ENCODE measurements at places on chromosomes 1 and 21.

- DNase-seq: peak; percentile 64
Observed at GRCh38 chr1:229258031-229258756, 12.7 kb upstream of the RAB4A start.

GRCh38 chr1:200437556-200438203, 27.8 kb upstream of the ZNF281 start:
- no peak for DNase-seq

GRCh38 chr1:234132795-234133194, 228.3 kb downstream of the SLC35F3 start:
- DNase-seq: no peak

DNA sequence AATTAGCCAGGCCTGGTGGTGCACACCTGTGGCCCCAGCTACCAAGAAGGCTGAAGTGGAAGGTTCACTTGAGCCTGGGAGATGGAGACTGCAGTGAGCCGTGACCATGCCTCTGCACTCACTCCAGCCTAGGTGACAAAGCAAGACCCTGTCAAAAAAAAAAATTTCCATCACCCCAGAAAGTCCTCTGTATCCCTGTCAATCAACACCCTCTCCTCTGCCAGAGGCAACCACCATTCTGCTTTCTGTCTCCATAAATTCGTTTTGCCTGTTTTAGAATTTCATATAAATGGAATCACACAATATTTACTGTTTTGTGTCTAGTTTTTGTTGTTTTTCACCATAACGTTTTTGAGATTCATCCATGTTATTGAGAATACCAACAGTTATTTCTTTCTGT, 141.6 kb upstream of the SLC45A1 start:
- DNase-seq: no peak

DNA sequence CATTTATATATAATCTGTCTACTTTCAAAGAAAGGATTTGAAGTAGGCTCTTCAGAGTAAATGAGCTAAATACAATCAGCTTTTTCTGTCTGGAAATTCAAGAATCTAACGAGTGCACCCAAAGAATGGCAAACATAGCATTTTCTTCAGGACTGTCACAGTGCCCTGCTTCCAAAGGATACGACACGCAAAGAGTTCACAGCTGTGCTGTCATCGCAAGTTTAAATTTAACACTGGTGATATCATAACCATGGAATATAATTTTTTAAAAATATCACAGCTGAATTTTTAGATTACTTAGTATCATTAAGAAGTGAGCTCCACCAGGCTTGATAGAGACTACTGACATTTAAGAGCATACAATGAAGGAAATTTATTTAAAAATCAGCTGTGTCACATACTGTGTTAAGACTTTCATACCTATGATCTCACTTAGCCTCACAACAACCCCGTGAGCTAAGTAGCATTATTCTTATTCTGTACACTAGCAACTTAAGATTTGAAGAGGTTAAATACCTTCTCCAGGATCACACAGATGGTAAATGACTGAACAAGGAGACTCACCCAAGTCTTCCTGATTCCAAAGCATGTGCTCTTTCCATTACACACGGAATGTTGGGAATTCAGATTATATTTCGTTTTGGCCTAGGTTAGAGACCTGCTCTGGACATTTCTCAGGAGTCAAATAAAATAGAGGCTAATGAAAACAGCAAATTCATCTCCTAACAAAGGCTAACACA, 46.2 kb upstream of the PRRX1 start:
- DNase-seq: no peak

GRCh38 chr1:243946253-243946652, 96.2 kb upstream of the AKT3 start:
- DNase-seq: no peak

DNA sequence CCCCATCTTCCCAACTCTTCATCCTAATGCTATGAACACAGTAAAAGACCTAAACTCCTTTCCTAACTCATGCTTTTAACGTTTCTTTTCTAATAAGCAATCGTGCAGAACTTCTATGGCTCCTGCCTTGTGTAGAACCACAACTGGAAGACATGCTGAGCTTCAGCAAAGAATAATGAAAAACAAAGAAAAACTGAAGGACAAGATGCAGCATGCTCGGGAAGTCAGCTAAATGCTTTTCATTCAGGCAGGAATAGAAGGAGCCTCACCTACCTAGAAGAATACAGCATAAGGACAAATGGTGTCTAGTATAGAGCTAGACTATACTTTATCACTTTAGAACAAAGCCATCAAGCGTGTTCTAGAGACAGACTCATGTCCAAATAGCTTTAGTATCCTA, 45.9 kb downstream of the LUZP1 start:
- no peak for DNase-seq

DNA sequence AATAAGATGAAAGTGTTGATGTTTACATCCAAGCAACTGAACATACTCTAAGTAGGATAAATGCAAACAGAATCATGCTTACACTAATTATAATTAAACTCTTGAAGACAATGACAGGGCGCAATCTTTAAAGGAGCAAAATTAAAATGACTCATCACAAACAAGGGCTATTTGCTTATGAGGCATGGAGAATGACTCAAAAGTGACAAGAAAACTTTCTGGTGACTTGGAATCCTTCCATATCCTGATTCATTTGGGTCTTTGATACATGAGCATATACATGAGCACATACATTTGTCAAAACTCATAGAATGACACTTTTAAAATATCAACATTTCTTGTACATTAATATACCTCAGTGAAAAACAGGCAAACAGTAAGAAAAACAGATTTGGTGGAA, 1632.3 kb downstream of the KCNT2 start:
- DNase-seq: no peak

GRCh38 chr21:22955559-22955958, 1957.3 kb downstream of the NCAM2 start:
- no peak for DNase-seq

DNA sequence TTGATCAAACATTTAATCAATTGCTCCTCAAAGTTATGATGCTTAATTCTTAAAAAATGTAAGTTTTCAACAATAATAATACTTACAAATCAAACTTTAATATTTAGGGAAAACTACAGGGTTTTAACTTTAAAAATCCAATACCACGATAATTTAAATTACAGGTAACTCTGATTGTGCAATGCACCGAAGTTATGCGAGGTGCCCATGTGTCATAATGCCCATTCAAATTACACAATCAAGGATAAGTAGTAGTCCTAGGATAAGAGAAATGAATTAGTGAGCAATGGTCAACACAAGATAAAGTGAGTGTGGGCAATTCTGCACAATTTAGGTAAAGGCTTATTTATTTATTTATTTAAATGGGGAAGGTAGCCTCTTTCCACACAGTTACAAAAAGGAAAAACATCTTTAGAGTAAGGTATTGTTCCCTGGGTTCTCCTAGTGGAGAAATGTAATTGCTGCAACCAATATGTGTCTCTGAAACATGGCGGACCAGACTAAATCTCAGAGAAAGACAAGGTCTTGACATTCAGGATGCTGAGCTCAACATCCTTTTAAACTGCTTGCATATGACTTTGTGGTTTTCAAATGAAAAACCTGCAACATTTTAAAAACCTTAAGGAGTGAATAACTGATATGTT, 164.2 kb downstream of the TTLL7 start:
- no peak for DNase-seq

- DNase-seq: no peak
Observed at GRCh38 chr1:35884934-35885333, 1.9 kb downstream of the AGO1 start.

- DNase-seq: no peak
Observed at GRCh38 chr1:43666608-43667007, 16.7 kb downstream of the KDM4A start.

GRCh38 chr1:115188680-115189395, 99.5 kb upstream of the TSPAN2 start:
- DNase-seq: no peak

GRCh38 chr1:54577612-54578011, 29.6 kb downstream of the ACOT11 start:
- peak; percentile 76 for DNase-seq

DNA sequence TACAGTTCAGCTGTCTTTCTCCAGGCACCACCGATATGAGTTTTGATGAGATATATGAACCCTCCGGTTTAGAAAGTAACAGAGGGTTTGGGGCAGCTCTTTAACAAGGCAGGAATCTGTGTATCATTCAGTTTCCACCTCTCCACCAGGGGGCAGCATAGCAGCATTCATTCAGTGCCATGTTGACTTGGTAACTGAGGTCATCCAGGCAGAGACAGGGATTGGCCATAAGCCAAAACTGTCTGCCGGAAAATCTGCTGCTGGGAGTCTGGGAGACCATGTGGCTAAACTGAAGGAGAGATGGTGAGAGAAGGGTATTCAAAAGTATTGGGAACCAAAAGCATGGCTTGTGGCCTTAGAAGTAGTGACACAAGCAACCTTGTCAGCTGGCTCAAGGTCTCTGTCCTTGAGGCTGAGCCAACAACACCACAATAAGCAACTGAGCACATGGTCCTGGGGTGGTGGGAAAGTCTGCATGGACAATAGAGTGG, 98.5 kb downstream of the LMX1A start:
- peak; percentile 54 for DNase-seq

DNA sequence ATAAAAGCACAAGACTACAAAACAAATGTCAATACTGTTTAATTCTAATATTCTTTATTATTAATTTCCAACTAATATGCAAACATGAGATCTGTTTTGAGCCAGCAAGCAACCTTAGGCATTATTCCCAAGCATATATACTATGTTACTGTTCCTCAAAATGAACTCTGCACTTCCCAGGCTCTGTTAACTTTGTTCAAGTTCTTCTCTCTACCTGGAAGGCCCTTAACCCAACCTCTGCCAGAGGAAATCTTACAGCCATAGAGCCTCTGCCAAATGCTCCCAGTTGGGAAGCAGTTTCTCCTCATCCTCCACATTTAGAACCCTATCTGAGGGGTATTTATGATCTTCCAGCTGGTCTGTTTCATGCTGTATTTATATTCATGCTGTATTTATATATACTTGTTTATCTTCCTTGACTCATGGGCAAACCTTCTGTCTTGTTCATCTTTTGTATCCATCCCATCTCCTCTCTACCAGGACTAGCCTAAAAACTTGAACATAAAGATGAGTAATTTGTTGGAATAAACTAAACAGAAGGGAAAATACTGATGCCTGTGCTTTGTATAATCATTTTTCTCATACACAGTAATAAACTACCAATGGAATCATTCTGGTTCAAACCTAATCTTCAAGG, 5.3 kb downstream of the IVNS1ABP start:
- DNase-seq: no peak

DNA sequence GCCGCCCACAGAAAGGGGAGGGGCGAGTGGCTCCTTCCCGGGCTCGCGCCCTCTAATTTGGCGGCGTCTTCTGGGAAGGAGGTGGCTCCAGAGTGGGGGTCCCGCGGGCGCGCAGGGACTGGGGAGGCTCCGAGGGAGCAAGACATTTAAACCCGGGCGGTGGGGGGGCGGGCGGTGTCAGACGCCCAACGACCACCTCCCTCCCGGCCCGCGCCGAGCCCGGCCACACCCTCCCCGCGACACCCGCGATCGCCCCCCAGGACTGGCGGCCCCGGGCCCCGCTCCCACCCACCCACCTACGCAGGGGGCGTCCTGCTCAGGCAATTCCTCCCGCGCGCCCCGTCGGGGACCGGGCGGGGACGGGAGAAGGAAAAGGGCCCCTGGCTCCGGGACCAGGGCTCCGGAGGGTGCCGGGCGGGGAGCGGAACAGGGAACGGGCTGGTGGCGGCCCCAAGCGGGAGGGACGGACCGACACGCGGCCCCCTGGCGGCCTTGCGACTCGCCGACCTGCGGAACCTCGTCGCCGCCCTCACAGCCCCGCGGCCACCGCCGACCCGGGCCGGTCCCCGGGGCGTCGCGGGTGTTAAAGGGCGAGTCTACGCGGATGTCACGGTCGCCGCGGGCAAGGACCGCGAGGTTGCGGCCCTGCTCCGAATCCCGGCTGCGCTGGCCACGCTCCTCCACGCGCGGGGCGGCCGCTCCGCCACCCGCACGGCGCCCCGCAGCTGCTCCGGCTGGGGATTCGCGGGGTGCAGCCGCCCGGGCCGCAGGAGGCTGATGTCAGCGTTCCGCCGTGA, 94.0 kb upstream of the FMN2 start:
- no peak for DNase-seq

- no peak for DNase-seq
Observed at GRCh38 chr1:152487871-152488270, 22.7 kb upstream of the LCE5A start.

DNA sequence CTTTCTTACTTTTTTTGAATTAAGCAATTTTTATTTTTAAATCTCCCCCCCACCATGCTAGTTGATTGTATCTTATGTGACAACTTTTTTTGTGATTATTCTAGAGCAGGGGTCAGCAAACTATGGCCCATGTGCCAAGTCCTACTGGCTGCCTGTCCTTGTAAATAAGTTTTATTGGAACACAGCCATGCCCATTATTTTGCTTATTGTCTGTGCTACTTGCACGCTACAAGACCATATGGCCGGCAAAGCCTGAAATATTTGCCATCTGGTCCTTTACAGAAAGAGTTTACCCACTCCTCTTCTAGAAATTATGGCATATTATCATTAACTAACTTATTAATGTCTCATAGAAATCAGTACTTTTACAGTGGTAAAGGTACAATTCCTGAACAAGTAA, 51.7 kb downstream of the AK5 start:
- no peak for DNase-seq

DNA sequence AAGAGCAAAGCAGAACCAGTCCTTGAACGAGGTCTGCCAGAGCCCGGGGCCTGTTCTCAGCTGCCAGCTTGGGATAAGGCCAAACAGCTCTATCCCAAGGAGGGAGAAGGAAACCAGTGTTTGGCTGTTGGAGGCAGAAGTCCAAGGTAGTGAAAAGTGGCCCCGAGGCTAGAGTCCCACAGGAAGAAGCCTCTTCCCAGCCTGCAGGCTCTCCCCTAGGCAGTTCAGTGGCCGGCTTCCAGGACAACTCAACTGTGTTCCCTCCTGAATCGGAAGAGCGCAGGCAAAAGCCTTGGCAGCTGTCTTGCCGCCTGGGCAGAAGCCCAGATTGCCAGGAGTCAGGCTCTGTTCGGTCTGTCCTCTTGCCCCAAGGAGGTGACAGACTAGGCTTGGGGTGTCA, 19.3 kb downstream of the QSOX1 start:
- DNase-seq: peak; percentile 57

DNA sequence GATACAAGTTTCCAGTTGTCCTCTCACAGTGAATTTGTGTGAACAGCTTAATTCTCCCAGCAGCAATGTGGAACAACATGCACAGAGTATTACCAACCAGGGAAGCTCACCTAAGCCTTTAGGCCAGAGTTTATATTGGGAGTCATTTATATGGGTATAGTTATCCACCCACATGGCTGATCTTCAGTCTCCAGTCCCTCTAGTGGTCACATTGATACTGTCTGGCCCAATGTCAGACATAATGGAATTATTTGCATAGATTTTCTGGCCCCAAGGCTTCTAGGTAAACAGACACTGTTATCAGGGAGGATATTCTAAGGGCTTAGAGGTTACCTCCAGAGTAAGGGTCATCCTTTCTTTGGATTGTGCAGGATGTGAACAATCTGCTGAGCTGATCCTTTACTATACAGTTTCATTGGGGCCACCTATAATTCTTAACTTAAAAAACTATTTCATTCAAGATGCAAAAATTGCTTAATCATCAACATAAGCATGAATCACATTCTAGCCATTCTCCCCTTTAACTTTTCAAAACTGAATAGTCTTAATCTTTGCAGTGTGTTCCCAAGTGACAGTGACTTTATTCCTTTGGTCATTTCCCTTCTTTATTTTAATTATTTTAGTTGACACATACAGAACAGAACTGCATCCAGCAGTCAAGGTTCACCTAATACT, 210.9 kb downstream of the LTN1 start:
- DNase-seq: no peak
